Tongue (tissue), 3 donors: ENCODE measurements at places on chromosomes 4 and X. TPM values are rescaled to one million over a fixed set of nuclear protein-coding genes. Genes with fewer than 3 reads are reported as not detected.

DNA sequence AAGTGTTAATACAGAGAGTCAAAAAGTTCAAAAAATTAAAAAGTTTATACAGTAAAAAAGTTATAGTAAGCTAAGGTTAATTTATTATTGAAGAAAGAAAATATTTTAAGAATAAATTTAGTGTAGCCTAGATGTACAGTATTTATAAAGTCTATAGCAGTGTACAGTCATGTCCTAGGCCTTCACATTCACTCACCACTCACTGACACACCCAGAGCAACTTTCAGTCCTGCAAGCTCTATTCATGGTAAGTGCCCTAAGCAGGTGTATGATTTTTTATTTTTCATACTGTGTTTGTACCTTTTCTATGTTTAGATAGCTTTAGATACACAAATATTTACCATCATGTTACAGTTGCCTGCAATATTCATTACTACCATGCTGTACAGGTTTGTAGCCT, 108.9 kb downstream of the FHIP1A start:
- no peak for DNase-seq

The SMARCA1 gene
- total RNA-seq, result 90.7 TPM

- DNase-seq, result no peak
These were observed 110.8 kb upstream of the ATP8A1 start for GRCh38 chr4:42767669-42768068.

DNA sequence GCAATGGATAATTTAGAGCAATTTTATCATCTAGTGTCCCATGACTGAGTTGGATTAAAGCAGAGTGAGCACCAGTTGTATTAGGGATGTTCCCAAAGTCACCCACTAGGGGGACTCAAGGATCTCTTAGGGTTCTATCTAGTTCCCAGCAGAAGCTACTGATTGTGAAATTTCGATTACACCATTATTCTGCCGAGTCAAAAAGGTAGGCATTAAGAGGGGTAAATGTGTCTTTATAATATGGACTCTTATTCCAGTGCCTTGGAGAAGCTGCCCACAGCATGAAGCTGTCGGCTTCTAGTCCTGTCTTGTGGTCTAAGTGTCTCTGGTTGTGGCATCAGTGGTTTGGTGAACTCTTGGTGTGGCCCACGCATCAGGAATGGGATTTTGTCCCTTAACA, 53.3 kb downstream of the RGS12 start:
- peak; percentile 89 for DNase-seq

- DNase-seq, result no peak
These were observed 5.2 kb downstream of the PKD2 start for GRCh38 chr4:88012647-88013046.

The HELT gene
- not detected for total RNA-seq

- peak; percentile 41 for DNase-seq
These were observed 2.9 kb downstream of the RAPGEF2 start for GRCh38 chr4:159105761-159106243.

The SERTM2 gene
- 7.9 TPM for total RNA-seq

DNA sequence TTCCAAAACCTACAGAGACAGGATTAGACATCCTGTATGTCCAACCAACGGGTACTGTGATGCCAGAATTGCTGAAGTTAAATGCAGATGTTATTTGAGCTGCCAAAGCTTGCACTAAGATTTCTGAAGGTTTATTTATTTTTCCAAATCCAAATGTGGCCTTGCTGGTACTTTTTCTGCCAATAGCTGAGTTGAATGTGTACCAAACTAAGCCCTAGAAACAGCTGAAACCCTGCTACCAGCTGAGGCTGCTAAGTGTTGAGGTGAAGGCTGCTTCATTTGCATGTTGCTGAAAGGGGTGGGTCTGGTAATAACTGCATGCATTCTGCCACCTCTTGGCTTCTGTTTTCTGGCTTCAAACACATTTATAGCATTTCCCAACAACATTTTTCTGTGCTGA, 366.5 kb downstream of the FAT4 start:
- peak; percentile 84 for DNase-seq

The CXorf65 gene
- not detected for total RNA-seq

The GPR34 gene
- total RNA-seq, result 2.7 TPM

DNA sequence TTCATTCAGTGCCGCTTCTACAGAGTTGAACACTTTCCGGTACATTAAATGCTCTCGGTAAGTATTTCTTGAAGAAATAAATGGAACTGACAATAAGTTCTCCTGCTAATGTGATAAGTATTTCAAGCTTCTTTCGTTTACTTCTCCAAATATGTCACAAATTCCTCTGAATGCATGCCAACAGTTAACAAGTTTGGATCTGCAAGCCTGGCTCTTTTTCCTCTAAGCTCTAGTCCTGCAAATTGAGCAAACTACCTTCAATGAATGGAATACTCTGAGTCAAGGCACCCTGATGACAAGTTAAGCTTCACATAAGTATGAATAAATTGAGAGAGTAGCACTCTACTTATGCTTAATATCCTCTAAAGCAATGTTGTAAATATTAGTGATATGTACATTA, 403.6 kb downstream of the PDGFC start:
- peak; percentile 65 for DNase-seq

The HAND2 gene
- 13.2 TPM for total RNA-seq

The KIF4A gene
- total RNA-seq, result 6.7 TPM

The NEXMIF gene
- total RNA-seq, result 2.5 TPM

DNA sequence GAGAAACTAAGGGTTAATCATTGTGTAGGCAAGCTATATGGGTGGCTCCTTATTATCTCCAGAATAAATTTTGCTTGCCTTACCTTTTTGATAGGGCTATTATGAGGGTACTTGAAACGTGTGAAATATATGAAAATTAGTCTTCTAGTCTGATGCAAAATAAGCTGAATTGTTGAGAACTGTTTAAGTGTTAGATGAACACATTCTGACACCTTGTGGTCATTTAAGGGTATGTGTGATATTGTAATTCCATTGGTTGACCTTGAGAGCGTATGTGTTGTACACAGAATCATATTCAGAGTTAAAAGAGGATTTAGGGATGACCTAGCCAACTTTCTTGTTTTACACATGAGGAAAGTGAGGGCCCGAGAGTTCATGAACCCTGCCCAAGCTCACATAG, 44.6 kb upstream of the LINC00632 start:
- peak; percentile 32 for DNase-seq

DNA sequence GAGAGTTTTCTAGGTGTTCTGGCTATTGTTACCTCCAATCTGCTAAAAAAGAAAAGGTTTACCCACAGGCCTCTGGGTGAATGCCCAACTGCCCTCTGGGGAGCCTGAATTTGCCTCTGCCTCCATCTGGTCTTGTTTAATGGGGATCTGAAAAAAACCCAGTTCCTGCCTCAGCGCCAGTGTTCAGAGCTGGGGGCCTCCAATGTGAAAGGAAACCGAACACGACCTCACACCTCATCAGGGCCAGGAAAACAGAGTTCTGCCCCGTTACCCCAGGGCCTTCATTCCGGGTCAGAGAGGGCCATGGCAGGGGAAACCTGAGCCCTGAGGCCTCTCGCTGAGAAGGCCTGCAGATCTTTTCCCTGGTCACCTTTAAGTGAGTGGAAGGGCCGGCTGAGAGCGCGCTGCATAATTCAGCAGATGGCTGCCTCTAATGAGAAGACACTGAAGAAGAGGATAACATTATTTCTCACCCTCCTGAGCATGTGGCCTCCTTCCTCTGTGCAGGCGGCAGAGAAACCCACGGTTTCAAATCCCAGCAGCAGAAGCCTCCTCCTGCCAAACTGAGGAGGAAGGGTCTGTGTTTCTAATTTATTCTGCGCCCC, 6.8 kb downstream of the SEPTIN6 start:
- no peak for DNase-seq

- DNase-seq, result peak; percentile 85
These were observed 107.4 kb upstream of the F9 start for GRCh38 chrX:139423186-139423585.

The BANK1 gene
- 1.1 TPM for total RNA-seq

The TLR3 gene
- total RNA-seq, result 3.7 TPM

DNA sequence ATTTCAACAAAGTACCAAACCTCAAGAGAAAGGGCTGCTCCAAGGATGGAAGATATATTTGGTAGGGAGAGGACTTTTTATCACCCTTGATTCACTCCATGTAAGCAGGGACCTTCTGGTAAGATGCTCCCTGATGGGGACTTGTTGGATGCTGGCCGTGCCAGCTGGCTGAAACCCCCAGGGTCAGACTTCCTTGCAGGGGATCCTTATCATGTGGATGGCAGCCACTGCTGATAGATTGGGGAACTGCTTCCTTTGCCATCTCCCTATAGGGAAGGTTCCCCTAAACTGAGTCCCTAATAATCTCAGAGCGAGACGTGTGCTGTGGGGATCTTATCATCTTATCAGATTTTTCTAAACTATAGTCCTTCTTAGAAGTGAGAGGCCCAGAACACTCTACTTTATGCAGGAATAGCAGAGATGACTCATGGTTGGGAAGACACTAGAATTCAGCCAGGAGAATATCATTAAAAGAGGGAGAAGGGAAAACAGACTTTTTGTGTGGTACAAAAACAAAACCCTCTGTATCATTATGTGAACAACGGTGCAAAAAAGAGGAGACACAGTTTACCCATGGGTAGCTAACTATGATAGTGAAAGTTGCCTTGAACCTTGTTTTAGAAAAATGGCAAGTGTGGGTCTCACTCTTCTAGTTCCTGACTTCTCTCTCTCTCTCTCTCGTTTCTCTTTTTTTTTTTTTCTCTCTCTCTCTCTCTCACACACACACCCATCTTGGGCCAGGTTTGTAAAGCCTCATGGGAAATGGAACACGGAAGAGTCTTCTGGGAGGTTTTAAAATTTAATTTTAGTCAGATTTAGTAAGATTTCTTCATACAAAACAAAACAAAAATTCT, 16.1 kb downstream of the RHOH start:
- no peak for DNase-seq

DNA sequence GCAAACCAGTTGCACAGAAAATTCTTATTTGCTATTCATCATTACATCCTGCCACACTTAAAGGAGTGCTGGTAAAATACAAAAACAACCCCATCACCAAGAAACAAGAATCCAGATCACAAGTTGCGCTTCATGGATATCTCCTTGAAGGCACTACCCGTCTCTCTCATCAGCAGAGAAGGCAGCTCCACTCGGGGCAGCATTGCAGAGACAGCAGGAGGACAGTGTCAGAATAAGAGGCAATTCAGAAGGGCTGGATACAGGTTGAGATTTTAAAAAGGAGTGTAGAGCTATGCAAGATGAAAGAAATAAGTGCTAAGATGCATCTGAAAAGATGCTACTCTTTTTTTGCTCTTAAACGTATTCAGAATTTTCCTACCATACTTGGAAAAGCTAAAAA, 71.4 kb downstream of the LDB2 start:
- no peak for DNase-seq

- no peak for DNase-seq
These were observed 825.8 kb upstream of the LCORL start for GRCh38 chr4:18847249-18847890.

GRCh38 chr4:146436423-146437162, 85.1 kb downstream of the SLC10A7 start:
- no peak for DNase-seq

DNA sequence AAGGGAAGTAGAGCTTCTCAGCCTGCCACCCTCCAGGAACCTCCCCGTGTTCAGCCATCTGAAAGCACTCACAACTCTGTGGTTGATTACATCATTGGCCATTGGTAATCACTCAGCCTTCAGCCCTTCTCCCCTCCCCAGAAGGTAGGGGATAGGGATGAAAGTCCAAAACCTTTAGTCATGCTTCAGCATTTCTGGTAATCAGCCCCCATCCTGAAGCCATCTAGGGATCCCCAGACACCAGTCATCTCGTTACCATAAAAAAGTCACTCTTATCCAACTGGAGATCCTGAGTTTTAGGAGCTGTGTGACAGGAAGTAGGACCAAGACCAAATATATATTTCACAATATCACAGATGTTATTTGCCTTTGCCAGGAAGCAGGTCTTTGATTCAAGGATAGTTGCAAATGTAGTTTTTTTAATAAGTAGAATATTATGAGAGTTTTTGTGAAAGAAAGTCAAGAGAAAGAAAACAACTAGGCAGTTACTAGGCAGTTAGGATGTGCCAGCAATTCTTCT, 364.6 kb upstream of the NOCT start:
- DNase-seq, result peak; percentile 67

DNA sequence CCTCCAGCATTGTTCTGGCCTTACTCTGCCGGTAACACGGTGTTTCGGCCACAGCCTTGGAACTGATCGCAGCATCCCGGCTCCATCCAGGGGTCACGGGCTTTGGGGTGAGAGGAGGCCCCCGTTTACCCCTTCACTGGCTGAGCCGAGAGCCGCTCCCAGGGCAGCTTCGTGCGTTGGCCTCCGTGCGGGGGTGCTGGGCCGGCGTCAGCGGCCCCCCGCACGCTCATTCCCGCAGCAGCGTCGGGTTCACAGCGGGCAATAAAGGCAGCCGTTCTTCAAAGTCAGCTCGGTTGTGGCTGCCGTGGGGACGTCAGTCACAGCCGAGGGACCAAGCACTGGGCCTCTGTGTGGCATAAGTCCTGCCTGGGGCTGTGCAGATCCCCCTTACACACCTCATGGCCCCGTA, 25.3 kb upstream of the PLCXD1 start:
- no peak for DNase-seq

DNA sequence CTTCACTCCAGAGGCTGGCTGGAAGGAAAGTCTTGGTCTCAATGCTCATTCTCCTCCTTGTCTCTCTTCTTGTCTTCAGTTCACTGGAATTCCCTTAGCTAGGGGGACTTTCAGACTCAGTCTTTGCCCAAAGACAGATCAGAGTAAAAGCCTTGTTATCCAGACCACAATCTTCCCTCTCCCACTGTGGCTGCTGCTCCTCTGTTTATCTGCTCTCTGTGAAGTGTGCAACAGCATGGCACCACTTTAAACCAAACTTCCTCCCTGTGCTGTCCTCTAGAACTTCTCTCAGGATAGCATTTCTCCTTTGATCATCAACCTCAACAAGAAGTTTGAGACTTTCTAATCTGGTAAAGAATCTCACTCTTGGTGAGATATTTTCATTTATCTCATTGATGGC, 530.1 kb upstream of the SLIT2 start:
- DNase-seq, result no peak

- DNase-seq, result peak; percentile 85
These were observed 92.8 kb downstream of the CBR4 start for GRCh38 chr4:168917138-168917779.

GRCh38 chr4:48258845-48259397, 10.7 kb downstream of the TEC start:
- no peak for DNase-seq

The TMPRSS11B gene
- 84.9 TPM for total RNA-seq

DNA sequence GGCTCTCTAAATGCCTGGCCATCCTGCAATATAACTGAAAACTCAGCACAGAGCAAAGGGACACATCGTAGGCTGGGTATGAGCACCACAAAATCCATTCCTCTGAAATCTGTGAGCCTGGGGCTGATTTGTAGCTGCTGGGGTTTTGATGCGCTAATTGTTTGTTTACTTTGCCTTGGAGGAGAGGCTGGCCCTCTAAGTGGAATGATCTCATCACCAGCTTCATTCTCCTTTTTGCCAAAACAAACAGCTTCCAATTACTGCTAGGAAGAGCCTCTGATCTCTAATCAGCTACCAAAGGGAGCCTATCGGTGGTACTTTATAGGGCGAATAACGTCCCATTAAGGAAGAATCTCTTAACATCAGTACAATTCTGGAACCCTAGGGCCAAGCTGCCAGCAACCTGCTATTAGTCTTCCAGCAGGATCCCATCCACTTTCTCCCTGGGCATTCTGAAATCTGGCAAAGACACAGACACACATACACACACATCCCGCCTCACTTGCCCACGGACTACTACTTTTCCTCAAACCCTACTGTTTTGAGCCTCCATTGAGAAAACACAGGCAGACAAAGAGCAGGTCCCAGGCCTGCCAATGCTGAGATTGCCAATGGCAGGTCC, 5.8 kb downstream of the ANOS1 start:
- DNase-seq, result no peak

GRCh38 chr4:162458051-162458450, 294.3 kb upstream of the FSTL5 start:
- DNase-seq, result no peak

GRCh38 chrX:109774706-109775105, 41.6 kb upstream of the ACSL4 start:
- no peak for DNase-seq

The CXorf49 gene
- total RNA-seq, result not detected
